ENCODE measurements at places on chromosomes 1 and 21.

DNA sequence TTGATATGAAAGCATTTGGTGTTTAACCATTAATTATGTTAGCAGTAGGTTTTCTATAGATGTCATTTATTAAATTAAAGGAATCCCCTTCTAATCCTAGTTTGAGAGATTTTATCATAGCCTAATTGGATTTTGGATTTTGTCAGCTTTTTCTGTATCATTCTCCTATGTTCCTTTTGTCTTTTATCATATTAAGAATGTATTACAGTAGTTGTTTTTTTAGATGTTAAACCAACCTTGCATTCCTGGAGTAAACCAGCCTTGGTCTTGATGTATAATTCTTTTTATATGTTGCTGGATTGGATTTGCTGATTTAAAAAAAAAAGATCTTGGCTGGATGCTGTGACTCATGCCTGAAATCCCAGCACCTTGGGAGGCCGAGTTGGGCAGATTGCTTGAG, 5.6 kb downstream of the SETDB1 start:
- DNase-seq: peak; percentile 8

DNA sequence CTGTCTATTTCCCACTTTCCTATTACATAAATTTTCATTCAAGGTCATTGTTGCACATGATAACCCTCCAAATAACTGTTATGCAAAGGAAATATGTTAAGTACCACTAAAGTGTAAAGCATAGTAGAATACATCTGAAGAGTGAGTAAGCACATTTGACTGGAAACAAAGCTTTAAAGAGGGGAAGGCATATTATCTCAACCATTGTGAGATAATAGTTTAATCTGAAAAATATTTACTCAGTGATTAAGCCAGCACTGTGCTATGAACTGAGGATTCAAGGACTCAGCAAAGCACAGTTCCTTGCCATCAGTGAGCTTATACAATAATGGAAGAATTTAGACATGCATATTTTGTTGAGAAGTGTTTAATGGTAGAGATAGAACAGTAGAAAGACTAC, 127.4 kb downstream of the HMCN1 start:
- no peak for DNase-seq

- no peak for DNase-seq
Observed at GRCh38 chr1:112285316-112285715, 110.7 kb upstream of the CTTNBP2NL start.

GRCh38 chr1:45569571-45569961, 14.3 kb upstream of the NASP start:
- no peak for DNase-seq

- no peak for DNase-seq
Observed at GRCh38 chr1:232999956-233000625, 49.7 kb downstream of the NTPCR start.

GRCh38 chr1:66853379-66853778, 52.3 kb upstream of the INSL5 start:
- no peak for DNase-seq

- DNase-seq: no peak
Observed at GRCh38 chr1:189607477-189608096, 870.1 kb downstream of the BRINP3 start.

DNA sequence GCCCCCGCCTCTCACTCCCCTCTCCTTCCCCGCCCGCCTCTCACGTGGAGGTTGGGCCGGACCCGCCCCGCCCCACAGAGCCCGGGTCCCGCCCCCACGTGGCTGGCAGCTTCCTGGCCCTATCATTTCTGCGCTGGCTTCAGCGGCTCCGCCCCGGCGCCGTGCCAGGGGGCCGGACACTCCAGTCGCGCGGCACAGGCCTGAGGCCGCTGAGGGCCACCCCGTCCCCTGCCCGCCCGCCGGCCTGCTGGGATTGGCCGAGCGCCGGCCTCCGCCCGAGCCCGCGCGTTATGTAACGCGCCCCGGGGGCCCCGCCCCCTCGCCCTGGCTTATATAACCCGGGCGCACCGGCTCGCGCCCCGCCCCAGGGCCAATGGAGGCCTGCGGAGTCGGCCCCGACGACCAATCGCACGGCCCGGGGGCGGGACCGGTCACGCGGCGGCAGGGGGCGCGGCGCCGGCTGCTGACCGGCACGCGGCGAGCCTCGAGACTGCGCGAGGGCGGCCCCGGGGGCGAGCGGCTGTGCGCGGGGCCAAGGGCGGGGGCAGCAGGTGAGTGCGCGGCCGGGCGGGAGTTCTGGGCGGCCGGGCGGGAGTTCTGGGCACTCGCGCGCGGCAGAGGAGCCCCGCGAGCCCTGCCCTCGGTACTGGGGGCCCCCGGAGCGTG, at the start of gene PER3:
Gene PER3 (plus strand): TSS at position 466 of the 666 bp plus-strand sequence. CDS start 587 bp downstream, outside the sequence.
- peak; percentile 22 for DNase-seq

- DNase-seq: no peak
Observed at GRCh38 chr1:116686723-116687352, 19.3 kb upstream of the IGSF3 start.

GRCh38 chr21:28943631-28944030, 49.0 kb downstream of the LTN1 start:
- DNase-seq: no peak

- no peak for DNase-seq
Observed at GRCh38 chr1:109889094-109889493, 21.6 kb upstream of the CSF1 start.

- no peak for DNase-seq
Observed at GRCh38 chr1:76864383-76864782, 2.9 kb upstream of the ST6GALNAC5 start.

GRCh38 chr1:176199707-176200106, 7.4 kb downstream of the COP1 start:
- DNase-seq: no peak

GRCh38 chr1:204983881-204984280, 59.1 kb upstream of the CNTN2 start:
- DNase-seq: no peak

- no peak for DNase-seq
Observed at GRCh38 chr1:206114692-206115640, 2.2 kb downstream of the AVPR1B start.

DNA sequence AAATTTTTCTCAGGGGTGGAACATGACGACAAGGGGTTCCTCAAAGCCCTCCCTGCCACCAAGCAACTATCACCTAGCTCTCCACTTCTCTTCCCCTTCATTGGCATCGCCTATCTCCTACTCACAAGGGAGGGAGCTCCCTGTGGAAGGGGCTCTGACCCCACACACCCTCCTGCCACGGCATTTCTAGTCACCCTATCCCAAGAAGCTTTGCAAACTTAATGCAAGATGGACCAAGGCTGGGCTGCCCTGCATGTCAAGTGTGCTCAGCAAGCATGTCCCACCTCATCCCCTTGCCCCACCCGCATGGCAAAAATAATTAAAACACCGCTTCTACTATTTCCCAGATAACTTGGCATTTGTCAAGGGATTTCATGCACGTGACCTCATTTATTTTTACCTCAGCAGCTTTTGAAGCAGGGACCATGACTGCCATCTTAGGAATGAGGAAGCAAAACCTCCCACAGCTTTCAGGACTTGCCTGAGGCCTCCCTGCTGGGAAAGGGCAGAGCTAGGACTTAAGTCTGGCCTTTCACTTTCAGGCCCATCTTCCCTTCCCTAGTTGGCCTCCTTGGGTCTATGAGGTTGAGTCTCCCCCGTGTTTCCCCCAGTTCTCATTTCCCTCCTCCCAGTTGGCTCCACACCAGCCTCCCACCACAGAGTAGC, 161.3 kb downstream of the TSEN15 start:
- DNase-seq: no peak

DNA sequence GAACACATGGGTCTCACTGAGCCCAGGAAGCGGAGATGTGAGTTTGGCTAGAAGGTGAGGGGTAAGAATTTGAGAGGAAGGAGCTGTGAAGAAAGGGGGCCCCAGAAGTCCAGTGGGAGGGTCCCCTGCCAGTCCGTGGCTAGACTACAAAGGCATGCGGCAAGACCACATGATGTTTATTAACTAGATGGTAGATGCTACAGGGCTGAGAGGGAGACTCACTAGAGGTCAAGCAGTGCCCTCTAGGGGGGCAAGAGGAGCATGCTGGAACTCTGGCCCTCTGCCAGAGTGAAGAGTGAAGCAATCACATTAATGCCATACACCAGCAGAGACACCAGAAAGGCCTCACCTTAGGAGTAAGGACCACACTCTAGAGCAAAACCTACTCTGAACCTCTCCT, 12.2 kb downstream of the KIAA0319L start:
- DNase-seq: no peak

GRCh38 chr21:42233067-42233961, 14.4 kb downstream of the ABCG1 start:
- no peak for DNase-seq

DNA sequence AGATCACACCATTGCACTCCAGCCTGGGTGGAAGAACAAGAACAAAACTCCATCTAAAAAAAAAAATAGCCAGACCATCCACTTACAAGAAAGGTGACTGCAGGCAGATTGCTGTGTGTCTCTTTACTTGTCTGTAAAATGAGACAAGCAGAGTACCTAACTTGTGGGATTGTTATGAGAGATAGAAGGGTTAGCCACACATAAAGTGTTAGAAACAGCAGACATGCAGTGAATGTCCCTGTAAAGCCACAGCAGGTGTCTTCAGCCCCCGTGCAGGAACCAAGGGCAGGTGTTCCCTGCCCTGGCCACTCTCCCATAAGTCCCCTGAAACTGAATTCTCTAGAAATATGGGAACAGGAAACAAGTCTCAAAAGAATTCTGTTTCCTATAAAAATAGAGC, 40.8 kb upstream of the EFHD2 start:
- no peak for DNase-seq

DNA sequence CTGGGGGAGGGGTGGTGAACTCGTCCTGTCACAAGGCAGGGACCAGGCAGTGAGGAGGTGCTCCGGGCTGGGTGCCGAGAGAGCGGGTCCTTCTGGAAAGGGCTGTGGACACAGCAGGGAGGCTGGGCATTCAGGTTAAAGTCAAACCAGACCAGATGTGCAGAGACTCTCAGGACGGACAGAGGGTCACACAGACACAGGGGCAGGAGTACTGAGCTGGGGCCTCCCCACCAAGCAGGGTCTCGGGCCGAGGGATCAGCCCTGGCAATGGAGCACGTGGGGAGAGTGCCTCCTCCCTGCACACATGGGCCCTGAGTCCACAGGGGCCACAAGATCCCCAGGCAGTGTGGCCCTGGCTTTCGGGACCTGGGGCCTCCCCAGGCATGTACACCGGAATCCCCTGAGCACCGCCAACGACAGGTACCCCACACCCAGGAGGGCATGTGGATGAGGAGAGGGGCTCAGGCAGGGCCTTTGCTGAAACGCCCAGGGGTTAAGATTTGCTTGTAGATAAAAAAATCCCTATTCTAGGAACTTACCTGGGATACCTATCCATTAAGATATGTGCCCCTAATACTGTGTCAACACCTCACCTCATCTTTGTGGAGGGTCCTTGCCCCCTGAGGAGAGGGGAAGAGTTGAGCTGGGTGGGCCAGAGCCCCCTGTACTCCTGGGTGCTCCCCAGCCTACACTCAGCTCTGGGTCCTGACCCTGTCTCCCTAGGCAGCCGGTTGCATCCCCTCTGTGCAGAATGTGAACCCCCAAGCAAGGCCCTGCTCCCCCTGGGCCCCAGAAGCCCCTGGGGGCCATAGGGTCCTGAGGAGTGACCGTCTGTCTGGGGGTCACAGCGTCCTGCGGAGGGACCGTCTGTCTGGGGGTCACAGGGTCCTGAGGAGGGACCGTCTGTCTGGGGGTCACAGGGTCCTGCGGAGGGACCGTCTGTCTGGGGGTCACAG, 46.9 kb upstream of the ADARB1 start:
- DNase-seq: no peak

DNA sequence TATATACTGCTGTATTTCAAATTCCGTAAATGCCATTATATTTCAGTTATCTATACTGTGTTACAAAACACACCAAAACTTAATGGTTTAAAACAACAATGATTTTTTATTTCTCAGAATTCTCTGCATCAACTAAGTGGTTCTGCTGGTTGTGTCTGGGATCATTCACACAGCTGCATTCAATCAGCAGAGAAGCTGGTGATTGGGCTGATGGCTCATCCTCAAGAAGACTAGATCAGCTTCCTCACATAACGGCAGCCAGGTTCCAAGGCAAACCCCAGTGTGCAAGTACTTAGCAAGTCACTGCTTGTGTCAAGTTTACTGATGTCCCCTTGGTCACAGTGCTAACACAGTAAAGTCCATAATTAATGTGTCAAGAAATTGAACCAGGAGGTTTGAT, 86.3 kb upstream of the VANGL1 start:
- no peak for DNase-seq

DNA sequence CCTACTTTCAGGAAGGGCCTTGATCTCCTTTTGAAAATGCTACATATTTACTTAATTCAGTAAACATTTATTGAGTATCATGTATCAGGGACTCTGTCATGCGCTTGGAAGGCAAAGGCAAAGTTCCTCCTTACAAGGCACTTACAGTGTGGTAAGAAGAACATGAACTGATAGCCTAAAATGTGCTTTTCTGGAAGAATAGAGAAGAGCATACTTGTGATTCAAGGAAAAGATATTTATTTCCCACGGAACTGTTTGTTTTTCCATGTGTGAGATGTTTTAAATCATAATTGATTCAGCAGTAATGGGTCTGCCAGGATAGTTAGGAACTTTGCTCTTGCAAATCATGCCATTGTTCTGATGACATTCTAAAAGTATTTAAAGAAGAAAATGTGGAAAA, 110.1 kb upstream of the ZNHIT6 start:
- no peak for DNase-seq

DNA sequence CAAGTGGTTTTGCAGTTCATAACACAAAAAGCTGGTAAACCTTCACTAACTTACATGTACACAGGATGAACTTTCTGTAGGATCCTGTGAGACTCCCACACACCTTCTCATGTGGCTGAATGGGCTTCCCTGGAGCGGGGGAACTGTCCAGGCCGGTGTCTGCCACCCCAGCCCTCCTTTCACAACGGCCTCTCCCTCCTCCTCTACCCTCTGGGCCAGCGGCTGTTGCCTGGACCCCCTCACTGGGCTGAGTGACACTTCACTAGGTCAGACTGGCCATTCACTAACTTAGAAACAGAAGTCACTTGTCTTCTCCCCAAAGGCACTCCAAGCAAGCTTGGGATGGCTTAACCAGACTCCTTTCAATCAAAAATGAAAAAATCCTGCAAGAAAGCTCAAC, 16.1 kb downstream of the SSU72 start:
- no peak for DNase-seq

- DNase-seq: no peak
Observed at GRCh38 chr1:9705337-9706093, 54.0 kb downstream of the PIK3CD start.

GRCh38 chr1:15940110-15941043, 35.5 kb downstream of the ZBTB17 start:
- DNase-seq: no peak

GRCh38 chr1:158003406-158003800, 10.0 kb downstream of the KIRREL1 start:
- no peak for DNase-seq

- DNase-seq: no peak
Observed at GRCh38 chr1:156961709-156962108, 41.3 kb downstream of the LRRC71 start.

DNA sequence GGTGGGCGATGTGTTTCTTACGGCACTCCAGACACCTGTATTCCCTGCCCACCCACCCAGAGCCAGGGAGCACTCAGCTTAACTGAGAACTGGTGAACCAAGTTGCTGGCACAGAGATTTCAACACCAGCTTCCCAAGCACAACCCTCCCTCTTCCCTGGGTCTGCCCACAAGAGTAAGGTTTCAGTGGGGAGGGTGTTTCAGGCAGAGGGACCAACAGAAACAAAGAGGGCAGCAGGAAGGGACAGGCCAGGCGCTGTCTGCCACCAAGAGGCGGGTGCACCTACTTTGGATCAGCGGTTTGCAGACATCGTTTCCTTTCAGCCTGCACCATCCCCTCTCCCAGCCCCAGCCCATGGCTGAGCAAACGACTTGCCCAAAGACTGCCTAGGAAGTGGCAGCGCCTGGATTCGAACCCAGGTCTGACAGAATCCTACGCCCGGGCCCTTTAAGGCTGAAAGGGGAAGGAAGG, 21.9 kb upstream of the ALDH4A1 start:
- no peak for DNase-seq

GRCh38 chr1:10796029-10796944, at the start of gene CASZ1:
Gene CASZ1, minus strand, starts transcription at chr1:10796646. Its CDS starts 102,757 bp downstream, at chr1:10693889.
- peak; percentile 57 for DNase-seq
